H1 (cell line): ENCODE measurements at places on chromosomes 12 and 14. TPM values are rescaled to one million over a fixed set of nuclear protein-coding genes. Genes with fewer than 3 reads are reported as not detected.
A peak's percentile ranks its signal among the peaks of the same experiment; 100 is the strongest.

DNA sequence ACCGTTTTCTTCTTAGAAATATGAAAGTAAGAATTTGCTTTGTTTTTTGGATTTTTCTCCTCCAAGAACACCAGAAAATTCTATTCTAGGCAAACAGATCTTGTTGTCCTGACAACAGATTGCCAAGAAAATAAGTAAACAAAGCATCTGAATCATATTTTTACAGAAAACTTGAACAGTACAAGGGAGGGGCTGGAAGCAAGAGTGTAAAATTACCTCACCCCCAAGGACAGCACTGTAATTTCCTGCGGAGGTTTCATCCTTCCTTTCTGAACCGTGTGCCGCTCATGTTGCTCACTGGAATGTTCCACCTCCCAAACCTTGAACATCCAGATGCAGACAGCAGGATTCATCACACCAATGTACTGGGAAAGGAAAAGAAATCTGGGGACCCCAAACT lies 5.4 kb upstream of the CAMKK2 start:
- H3K27ac ChIP-seq = no peak overlapping the region
- H3K4me1 ChIP-seq = no peaks in the 10 kb centered on the region
- no peaks in the 10 kb centered on the region for H3K27me3 ChIP-seq
- H3K36me3 ChIP-seq = no peaks in the 10 kb centered on the region

The P2RX2 gene
- 0.84 and 1.5 TPM in 2 replicates for total RNA-seq

DNA sequence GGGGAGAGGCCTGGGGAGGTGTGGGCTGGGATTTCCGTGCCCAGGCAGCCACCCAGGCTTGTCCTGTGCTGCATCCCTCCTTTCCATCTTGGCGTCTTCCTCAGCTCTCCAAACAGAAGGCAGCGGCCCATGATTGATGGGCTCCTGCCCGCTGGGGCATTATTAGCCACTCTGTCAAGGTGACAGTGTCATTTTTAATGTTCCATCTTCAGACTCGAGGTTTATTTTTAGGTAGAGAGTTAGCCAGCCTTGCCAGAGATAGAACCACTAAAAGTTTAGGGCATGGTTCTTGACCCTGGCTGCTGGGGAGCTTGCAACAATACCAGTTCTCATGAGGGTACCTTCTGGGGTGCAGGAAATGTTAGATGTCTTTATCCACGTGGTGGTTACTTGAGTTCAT lies 90.1 kb downstream of the AACS start:
- H3K27ac ChIP-seq = no peak overlapping the region
- no peak overlapping the region for H3K4me3 ChIP-seq
- DNase-seq = no peak
- no peaks in the 10 kb centered on the region for H3K4me1 ChIP-seq
- H3K27me3 ChIP-seq = no peaks in the 10 kb centered on the region
- no peaks in the 10 kb centered on the region for H3K36me3 ChIP-seq

DNA sequence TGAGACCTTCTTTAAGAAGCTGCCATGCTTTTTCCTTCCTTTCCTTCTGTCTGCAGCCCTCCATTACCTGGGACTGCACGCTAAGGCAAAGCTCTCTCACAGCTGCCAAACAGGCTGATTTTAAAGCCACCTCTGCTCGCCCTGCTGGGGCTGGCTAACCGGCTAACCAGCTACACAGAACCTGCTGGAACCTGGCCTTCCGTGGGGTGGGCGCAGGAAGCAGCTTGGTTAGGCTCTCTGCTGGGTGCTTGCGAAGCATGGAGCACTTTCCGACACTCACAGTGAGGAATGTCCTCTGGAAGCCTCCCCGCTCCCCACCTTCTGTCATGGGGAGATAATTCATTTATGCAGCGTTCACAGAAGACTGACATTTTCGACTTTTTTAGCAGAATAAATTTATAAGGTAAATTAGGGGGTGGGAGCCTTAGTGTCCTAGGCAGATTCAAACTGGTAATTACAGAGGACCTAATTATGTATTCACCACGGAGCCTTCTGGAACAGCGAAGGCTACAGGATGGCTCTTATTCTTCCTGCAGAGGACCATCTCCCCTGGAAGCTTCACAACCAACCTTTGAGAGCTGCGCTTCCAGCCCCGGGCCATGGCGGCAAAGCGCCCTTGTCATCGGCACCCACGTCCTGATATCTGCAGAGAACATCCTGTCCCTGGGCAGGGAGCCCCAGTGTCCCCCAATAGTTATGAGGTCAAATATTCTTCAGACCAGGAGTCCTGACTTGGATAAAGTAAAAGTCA lies 12.4 kb upstream of the BCL11B start:
- peaks cover 2% of the 10 kb centered on the region; the same call in 1 of the 2 replicates for H3K4me1 ChIP-seq
- H3K27me3 ChIP-seq = no peaks in the 10 kb centered on the region
- H3K4me3 ChIP-seq = no peak overlapping the region
- DNase-seq = peak; percentile 46
- no peaks in the 10 kb centered on the region for H3K36me3 ChIP-seq

GRCh38 chr12:98922871-98923270 lies 277.8 kb downstream of the APAF1 start:
- DNase-seq = no peak
- no peaks in the 10 kb centered on the region for H3K4me1 ChIP-seq
- no peak overlapping the region for H3K4me3 ChIP-seq
- no peaks in the 10 kb centered on the region for H3K36me3 ChIP-seq
- no peaks in the 10 kb centered on the region for H3K27me3 ChIP-seq
- H3K27ac ChIP-seq = no peak overlapping the region

DNA sequence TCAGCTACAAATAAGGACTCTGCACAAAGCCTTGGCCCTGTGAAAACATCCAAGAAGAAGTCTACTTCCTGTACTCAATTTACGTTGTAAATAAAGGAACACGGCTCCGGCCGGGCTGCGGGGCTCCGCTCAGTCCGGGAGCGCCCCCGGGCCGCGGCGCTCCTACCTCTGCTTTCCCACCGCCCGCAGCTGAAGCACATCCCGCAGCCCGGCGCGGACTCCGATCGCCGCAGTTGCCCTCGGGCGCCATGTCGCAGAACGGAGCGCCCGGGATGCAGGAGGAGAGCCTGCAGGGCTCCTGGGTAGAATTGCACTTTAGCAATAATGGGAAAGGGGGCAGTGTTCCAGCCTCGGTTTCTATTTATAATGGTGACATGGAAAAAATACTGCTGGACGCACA lies 502.3 kb upstream of the FOXG1 start:
- no peaks in the 10 kb centered on the region for H3K36me3 ChIP-seq
- DNase-seq = no peak
- H3K27ac ChIP-seq = no peak overlapping the region

- H3K4me3 ChIP-seq = no peak overlapping the region
- H3K27ac ChIP-seq = no peak overlapping the region
- H3K27me3 ChIP-seq = no peaks in the 10 kb centered on the region
- H3K36me3 ChIP-seq = no peaks in the 10 kb centered on the region
Observed at GRCh38 chr12:14993537-14994266, 20.9 kb downstream of the PDE6H start.

The SNRPF gene
- total RNA-seq = 79.7 and 87.7 TPM in 2 replicates

The SERPINA12 gene
- total RNA-seq = not detected in 2 replicates

- no peak overlapping the region for H3K27ac ChIP-seq
- no peaks in the 10 kb centered on the region for H3K36me3 ChIP-seq
- H3K4me1 ChIP-seq = peaks cover 18% of the 10 kb centered on the region
Observed at GRCh38 chr14:61154641-61155040, 126.5 kb downstream of the TMEM30B start.

DNA sequence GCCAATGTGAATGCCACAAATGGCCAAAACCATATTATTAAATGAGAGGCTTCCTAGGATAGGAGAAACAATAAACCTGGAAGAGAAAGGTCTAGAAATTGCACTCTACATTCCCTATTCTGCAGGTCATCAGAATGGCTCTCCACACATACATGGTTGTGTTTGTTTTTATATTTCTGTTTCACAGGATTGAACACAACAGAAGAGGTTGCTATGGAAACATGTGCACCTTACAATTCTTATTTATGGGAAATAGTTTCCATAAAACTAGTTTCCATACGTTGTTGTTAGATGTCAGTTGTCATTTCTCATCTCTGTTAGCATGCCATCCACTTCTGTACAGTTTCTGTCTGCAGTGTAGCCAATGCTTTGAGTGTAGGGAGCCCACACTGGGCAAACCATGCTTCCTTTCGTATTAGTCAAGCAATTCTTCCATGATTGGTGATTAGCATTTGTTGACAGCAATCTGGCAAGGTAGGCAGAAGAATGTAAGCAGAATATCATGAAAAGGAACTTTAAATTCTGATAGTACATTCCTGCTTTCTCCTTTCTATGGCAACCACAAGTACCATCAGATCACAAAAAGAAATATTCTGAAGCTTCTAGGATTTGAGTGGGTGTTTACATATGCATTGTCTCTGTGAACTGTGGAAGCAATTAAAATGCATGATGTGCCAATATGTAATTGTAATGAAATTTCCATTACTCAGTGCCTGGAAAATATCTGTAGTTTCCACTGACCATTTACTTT lies 141.6 kb upstream of the AVPR1A start:
- no peak overlapping the region for H3K27ac ChIP-seq
- H3K27me3 ChIP-seq = no peaks in the 10 kb centered on the region
- H3K4me3 ChIP-seq = no peak overlapping the region
- H3K4me1 ChIP-seq = no peaks in the 10 kb centered on the region
- DNase-seq = no peak
- H3K36me3 ChIP-seq = no peaks in the 10 kb centered on the region

DNA sequence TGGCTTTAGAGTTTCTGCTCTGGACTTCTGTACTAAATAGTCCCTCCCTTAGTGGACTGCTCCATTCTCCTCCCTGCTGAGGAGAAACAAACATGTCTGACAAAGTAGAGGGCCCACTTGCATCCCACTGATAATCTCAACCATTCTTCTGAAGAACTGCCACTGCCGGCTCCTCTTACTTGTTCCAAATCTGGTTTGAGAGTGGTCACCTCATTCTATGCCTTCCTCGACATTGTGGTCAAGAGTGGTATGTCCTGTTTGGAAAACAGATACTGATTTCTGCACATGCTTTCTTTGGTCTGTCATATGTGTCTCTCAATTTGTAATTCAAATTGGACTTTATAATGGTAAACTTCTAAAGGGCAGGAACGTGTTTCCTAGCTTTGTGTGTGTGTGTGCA lies 36.3 kb upstream of the PLEKHA5 start:
- no peak for DNase-seq
- H3K4me3 ChIP-seq = no peak overlapping the region
- no peaks in the 10 kb centered on the region for H3K36me3 ChIP-seq

The TOMM20L gene
- not detected in 2 replicates for total RNA-seq

The AQP6 gene
- total RNA-seq = 0.17 TPM in 1 of 2 replicates, not detected in the other

The ADAMTS20 gene
- total RNA-seq = 4.5 and 5.1 TPM in 2 replicates

DNA sequence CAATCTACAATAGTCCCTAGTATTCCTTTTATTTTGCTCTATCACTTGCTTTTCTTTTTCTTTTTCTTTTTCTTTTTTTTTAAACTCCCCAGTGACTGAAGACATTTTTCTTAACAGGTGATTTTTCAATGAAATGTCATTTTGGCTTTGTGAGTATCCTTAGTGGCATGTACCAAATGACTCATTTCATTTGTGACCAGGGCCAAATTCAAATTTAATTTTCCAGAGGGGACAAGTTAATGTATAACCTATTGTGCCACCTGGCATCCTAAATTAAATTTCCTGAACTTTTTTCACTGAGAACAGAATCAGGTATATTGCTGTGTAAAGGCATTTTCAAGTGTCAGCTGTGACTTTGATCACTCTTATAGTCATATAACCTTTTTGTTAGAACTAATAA lies 39.7 kb upstream of the SYT1 start:
- no peaks in the 10 kb centered on the region for H3K4me1 ChIP-seq
- no peaks in the 10 kb centered on the region for H3K36me3 ChIP-seq
- no peak overlapping the region for H3K27ac ChIP-seq
- no peak for DNase-seq

- H3K27me3 ChIP-seq = no peaks in the 10 kb centered on the region
- H3K36me3 ChIP-seq = no peaks in the 10 kb centered on the region
- H3K27ac ChIP-seq = no peak overlapping the region
- H3K4me1 ChIP-seq = no peaks in the 10 kb centered on the region
- no peak for DNase-seq
Observed at GRCh38 chr12:131025939-131026702, 72.4 kb downstream of the ADGRD1 start.

DNA sequence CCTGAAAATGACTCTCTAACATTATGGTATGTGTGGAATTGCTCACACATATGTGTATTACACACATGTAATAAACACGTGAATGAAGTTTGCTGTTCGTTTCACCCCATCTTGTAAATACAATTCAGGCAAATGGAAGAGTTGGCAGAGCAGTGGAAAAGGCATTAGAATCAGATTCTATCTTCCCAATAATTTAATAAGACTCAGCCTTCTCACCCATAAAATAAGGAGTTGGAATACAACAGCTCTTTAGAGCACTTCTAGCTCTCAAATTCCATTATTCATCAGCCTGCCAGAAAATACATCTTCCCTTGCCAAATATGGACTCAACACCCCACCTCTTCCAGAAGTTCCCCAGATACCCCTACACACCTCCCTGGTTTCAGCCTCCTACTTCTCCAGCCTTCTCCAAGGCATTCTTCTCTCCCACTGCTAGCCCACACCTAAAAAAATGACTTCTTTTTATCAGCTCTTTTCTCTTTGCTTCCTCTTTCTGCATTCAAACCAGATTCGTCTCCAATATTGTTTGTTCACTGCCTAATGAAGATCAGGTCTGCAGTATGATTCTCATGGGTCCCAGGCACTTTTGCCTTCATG lies 66.2 kb upstream of the DYRK2 start:
- no peak for DNase-seq
- H3K4me1 ChIP-seq = no peaks in the 10 kb centered on the region
- H3K4me3 ChIP-seq = no peak overlapping the region

The CRADD gene
- total RNA-seq = 7.5 and 8.1 TPM in 2 replicates

DNA sequence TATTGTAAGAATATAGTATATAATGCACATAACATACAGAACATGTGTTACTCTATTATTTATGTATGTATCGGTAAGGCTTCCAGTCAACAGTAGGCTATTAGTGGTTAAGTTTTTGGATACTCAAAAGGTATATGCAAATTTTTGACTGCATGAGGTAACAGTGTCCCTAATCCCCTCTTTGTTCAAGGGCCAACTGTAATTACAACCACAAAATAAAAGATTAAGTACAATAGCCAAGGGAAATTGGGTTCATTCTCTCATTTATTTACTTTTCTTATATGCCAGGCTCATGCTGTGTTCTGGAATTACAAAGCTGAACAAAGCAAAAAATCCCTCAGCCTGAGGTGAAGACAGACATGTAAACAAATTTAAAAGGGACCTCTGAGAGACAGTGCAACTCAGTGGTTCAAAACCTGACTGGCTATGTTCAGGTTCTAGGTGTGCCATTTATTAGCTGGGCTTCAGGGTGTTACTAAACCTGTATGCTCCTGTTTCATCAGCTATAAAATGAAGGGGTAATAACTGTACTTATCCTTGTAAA lies 43.4 kb upstream of the TSPAN8 start:
- H3K36me3 ChIP-seq = no peaks in the 10 kb centered on the region
- no peak for DNase-seq
- peaks cover 2% of the 10 kb centered on the region; the same call in 1 of the 2 replicates for H3K4me1 ChIP-seq
- no peak overlapping the region for H3K4me3 ChIP-seq
- no peaks in the 10 kb centered on the region for H3K27me3 ChIP-seq

The RARG gene
- 68.6 and 68.9 TPM in 2 replicates for total RNA-seq

GRCh38 chr12:53076461-53076860 lies 2.7 kb downstream of the SPRYD3 start:
- no peak overlapping the region for H3K4me3 ChIP-seq
- H3K36me3 ChIP-seq = 0 out of 2 replicates have a peak, but pooled peaks cover 3% of the 10 kb centered on the region
- H3K27ac ChIP-seq = no peak overlapping the region
- DNase-seq = no peak
- peaks cover 6% of the 10 kb centered on the region; the same call in 1 of the 2 replicates for H3K27me3 ChIP-seq

GRCh38 chr14:52313462-52313861 lies 650 bp upstream of the PTGER2 start:
- H3K4me1 ChIP-seq = peaks cover 5% of the 10 kb centered on the region
- no peak overlapping the region for H3K27ac ChIP-seq
- peak overlapping the region; percentile 46 for H3K4me3 ChIP-seq
- H3K27me3 ChIP-seq = peaks cover 41% of the 10 kb centered on the region
- H3K36me3 ChIP-seq = no peaks in the 10 kb centered on the region

The OR4Q2 gene
- total RNA-seq = not detected in 2 replicates

The CYP46A1 gene
- total RNA-seq = 0.71 and 1.3 TPM in 2 replicates

The IL31 gene
- total RNA-seq = not detected in 2 replicates
